ENCODE measurements at places on chromosomes 12 and 14.

GRCh38 chr14:69663300-69663643, 51.9 kb downstream of the SUSD6 start:
- DNase-seq, result no peak

DNA sequence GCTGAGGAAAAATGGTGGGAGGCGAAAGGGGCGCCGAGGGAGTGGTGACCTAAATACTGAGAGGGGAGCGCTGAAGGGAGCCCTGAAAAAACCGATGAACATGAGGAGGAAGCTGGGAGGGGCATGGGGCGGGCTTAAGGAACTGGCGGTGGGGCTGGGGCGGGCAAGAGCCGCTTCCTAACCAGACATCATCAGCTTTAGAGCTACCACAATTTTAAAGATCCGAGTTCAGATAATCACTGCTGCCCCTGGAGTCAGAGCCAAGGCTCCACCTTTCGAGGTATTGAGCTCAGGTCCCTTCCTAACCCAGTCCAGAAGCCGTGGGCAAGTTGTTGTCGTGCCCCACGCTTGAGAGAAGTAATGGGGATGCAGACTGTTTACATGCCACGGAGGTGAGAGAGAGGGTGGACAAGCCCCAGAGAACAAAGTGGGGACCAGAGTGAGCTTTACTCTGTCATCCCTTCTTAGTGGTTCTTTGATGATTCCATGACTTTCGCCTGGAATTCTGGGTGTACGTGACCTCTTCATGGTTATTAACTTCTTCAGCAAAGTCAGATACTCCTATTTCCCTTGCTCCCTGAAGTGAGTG, 393 bp downstream of the ORMDL2 start:
- no peak for DNase-seq

- no peak for DNase-seq
These were observed 352.9 kb upstream of the OR4E1 start for GRCh38 chr14:22026527-22026926.

GRCh38 chr12:117025481-117026151, 73.6 kb downstream of the TESC start:
- peak; percentile 80 for DNase-seq

- DNase-seq, result peak; percentile 23
These were observed 17.6 kb upstream of the TRAF3 start for GRCh38 chr14:102759456-102760187.

DNA sequence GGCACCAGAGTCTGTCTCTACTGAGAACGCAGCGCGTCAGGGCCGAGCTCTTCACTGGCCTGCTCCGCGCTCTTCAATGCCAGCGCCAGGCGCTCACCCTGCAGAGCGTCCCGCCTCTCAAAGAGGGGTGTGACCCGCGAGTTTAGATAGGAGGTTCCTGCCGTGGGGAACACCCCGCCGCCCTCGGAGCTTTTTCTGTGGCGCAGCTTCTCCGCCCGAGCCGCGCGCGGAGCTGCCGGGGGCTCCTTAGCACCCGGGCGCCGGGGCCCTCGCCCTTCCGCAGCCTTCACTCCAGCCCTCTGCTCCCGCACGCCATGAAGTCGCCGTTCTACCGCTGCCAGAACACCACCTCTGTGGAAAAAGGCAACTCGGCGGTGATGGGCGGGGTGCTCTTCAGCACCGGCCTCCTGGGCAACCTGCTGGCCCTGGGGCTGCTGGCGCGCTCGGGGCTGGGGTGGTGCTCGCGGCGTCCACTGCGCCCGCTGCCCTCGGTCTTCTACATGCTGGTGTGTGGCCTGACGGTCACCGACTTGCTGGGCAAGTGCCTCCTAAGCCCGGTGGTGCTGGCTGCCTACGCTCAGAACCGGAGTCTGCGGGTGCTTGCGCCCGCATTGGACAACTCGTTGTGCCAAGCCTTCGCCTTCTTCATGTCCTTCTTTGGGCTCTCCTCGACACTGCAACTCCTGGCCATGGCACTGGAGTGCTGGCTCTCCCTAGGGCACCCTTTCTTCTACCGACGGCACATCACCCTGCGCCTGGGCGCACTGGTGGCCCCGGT, at the start of gene PTGDR:
Gene PTGDR (plus strand): TSS at position 198 of the 778 bp plus-strand sequence. CDS start 117 bp downstream, at position 315.
- DNase-seq, result no peak

DNA sequence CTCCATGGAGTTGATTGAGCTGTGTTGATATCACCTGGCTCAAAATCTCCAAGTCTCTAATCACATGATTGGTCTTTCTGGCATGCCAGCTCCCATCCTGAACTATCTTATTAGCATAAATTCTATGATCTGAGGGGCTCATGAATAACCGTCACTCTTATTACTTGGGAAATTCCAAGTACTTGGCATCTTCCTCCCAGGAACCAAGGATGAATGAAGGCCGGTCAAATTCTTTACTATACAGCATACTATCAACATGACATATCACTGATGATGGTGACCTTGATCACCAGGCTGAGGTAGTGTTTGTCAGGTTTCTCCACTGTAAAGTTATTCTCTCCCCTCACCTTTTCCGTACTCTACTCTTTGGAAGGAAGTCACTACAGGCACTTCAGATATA, 16.4 kb upstream of the NUBPL start:
- no peak for DNase-seq

DNA sequence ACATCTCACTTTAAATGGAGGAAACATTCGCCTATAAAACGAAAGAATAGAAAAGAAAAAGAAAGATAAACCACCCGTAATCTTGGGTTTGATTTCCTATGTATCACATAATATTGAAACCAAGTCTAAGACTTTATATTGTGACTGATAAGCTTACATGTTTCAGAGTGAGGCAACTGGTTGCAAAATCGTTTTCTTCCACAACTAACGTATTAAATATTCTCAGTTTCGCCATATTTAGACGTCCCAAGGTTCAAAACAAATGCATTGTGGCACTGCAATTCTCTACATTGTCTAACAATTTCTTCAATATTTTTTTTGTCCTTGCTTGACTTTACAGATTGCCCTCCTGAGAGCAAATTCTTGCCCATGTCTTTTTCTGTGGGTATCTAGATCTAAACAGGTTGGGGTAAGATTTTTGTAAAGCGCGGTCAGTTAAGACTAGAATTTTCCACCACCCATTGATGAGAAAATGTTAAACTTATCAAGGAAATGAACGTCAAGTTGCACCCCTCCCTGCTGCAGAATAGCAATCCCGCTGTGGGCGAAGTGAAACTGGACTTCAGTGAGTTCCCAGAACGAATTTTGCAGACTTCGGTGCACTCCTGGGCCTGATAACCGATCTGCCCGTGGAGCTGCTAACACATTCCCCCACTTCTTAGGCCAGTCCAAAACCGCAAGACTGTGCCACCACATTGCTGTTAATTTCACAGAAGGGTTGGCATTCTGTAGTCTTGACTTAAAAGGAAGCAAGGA, 2.7 kb downstream of the TBX3 start:
- no peak for DNase-seq

Data from NCI-H2171 treated with DMSO at 0.1 percent for 48 hours (cell line).